ENCODE measurements at places on chromosomes 6 and 20. TPM values are rescaled to one million over a fixed set of nuclear protein-coding genes. Genes with fewer than 3 reads are reported as not detected.
A peak's percentile ranks its signal among the peaks of the same experiment; 100 is the strongest.

ABT1 gene
- 16.8 TPM for total RNA-seq

GRCh38 chr6:130233330-130233729 is 10.6 kb upstream of the SAMD3 start:
- no peaks in the 10 kb centered on the region for H3K36me3 ChIP-seq
- no peaks in the 10 kb centered on the region for H3K27me3 ChIP-seq
- no peak overlapping the region for H3K4me3 ChIP-seq
- DNase-seq = no peak

GRCh38 chr6:159826968-159827647 is 27.0 kb downstream of the PNLDC1 start:
- H3K4me1 ChIP-seq = no peaks in the 10 kb centered on the region
- H3K4me3 ChIP-seq = no peak overlapping the region
- H3K27ac ChIP-seq = no peak overlapping the region
- peaks cover 4% of the 10 kb centered on the region for H3K27me3 ChIP-seq
- no peaks in the 10 kb centered on the region for H3K36me3 ChIP-seq

GRCh38 chr6:52994839-52995088 is 320 bp downstream of the GSTA4 start:
- H3K4me1 ChIP-seq = peaks cover 38% of the 10 kb centered on the region
- H3K36me3 ChIP-seq = no peaks in the 10 kb centered on the region
- no peaks in the 10 kb centered on the region for H3K27me3 ChIP-seq
- H3K27ac ChIP-seq = 0 out of 2 replicates have a peak overlapping the region, but pooled peaks have one; percentile 92

DNA sequence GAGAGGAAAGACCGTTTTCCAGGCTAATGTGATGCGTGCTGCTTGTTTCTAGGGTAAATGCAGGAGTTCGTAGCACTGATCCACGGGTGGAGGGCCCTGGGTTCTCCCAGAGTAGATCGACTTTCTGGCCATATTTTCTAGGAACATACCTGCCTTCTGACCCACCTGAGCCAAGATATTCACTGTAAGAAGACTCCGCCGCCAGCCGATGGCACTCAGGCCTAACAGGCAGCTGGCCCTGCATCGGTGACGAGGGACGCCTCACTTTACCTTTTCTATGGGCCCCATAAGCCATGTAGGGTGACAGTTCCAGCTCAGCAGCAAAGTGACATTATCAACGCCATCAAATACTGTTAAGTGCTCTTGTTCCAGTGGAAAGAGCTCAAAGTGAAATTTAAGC is 30.2 kb upstream of the FRMD1 start:
- H3K4me3 ChIP-seq = no peak overlapping the region
- DNase-seq = no peak
- no peak overlapping the region for H3K27ac ChIP-seq
- H3K4me1 ChIP-seq = no peaks in the 10 kb centered on the region
- peaks cover 99% of the 10 kb centered on the region for H3K27me3 ChIP-seq

DNA sequence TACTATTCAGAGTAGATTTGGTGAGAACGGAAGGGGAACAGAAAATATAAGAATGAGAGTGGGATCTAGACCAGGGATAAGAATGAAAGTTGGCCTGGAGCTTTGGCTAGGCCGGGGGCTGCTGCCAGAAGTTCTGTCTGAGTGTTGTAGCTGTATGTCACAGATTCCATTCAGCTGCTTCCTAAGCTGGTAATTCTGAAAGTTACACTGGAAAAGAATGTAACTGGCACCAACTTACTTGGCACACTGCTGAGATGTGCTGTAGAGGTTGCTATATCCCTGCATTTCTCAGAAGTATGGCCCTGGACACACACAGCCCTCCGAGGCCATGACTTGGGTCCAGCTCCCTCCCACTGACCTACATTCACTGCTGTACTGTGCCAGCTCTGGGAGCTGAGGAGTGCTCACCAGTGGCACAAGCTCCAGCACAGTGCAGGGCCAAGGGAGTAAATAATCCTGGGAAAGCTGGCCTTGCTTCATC is 25.8 kb upstream of the TMEM217 start:
- H3K4me3 ChIP-seq = no peak overlapping the region
- H3K27ac ChIP-seq = no peak overlapping the region
- no peaks in the 10 kb centered on the region for H3K27me3 ChIP-seq
- H3K4me1 ChIP-seq = no peaks in the 10 kb centered on the region
- peaks cover 10% of the 10 kb centered on the region for H3K36me3 ChIP-seq
- DNase-seq = no peak

DNA sequence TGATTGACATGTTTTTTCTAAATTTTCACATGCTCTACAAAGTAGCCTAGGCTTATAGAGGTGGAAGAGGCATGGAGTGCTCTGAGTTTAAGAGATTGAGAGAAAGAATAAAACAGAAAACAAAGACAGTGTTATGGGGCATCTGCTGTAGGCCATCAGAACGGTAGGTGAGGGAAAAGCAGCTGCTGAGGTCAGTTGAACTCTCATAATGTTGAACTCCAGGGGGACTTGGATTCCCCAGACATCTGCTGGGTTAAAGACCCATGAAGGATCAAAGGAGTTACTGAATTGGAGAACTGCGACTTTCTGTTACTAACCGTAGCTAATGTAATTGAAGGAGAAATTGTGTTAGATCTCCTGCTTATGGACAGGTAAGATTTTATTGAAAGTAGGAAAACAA is 333.9 kb downstream of the TFAP2B start:
- H3K27me3 ChIP-seq = no peaks in the 10 kb centered on the region
- H3K27ac ChIP-seq = no peak overlapping the region
- H3K4me3 ChIP-seq = no peak overlapping the region

- no peak for DNase-seq
- no peak overlapping the region for H3K4me3 ChIP-seq
- no peak overlapping the region for H3K27ac ChIP-seq
- peaks cover 9% of the 10 kb centered on the region for H3K4me1 ChIP-seq
- no peaks in the 10 kb centered on the region for H3K36me3 ChIP-seq
- H3K27me3 ChIP-seq = no peaks in the 10 kb centered on the region
These were observed 195.4 kb downstream of the SMOC2 start for GRCh38 chr6:168636147-168637004.
